ENCODE measurements at places on chromosomes 7 and 10.

- no peak for DNase-seq
Observed at GRCh38 chr7:138387755-138388475, 72.1 kb upstream of the TRIM24 start.

GRCh38 chr10:22367471-22367870 is 22.2 kb downstream of the SPAG6 start:
- no peak for DNase-seq

DNA sequence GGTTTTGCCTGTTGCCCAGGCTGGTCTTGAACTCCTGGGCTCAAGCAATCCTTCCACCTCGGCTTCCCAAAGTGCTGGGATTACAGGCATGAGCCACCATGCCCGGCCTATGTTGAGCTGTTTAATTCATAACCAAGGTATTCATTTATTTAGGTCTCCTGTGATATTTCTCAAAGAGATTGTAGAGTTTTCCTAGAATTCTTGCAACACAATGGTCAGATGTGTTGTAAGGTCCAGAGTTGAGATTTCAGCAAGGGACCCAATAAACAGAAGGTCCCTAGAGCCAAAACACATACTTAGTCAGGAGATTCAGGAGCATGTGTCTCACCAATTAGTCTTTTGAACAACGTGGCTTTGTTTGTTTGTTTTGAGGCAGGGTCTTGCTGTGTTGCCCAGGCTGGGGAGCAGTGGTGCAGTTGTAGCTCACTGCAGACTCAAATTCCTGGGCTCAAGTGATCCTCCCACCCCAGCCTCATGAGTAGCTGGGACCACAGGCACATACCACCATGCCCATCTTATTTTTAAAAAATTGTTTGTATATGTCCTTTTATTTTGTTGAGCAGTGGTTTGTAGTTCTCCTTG is 321.3 kb upstream of the GALNT17 start:
- DNase-seq, result no peak

GRCh38 chr7:8052824-8053223 is 84.2 kb downstream of the GLCCI1 start:
- no peak for DNase-seq

DNA sequence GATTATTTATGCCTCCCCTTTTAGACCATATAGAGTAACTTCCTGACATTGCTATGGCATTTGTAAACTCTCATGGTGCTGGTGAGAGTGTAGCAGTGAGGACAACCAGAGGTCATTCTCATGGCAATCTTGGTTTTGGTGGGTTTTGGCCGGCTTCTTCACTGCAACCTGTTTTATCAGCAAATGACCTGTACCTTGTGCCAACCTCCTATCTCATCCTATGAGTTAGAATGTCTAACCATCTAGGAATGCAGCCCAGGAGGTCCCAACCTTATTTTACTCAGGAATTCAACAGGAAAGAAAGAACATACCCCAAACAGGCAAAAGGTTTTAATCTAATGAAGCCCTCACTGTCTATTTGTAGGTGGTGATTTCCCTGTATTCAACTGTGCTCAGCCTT is 205.4 kb upstream of the YAE1 start:
- no peak for DNase-seq

GRCh38 chr10:8061274-8062211 is 7.1 kb downstream of the GATA3 start:
- no peak for DNase-seq

All from NCI-H748 treated with DMSO at 0.1 percent for 48 hours (cell line).